Daoy (cell line): ENCODE measurements at places on chromosomes 2 and 18. TPM values are rescaled to one million over a fixed set of nuclear protein-coding genes. Genes with fewer than 3 reads are reported as not detected.

GRCh38 chr18:23735021-23735464 is 45.8 kb downstream of the LAMA3 start:
- DNase-seq, result no peak

DNA sequence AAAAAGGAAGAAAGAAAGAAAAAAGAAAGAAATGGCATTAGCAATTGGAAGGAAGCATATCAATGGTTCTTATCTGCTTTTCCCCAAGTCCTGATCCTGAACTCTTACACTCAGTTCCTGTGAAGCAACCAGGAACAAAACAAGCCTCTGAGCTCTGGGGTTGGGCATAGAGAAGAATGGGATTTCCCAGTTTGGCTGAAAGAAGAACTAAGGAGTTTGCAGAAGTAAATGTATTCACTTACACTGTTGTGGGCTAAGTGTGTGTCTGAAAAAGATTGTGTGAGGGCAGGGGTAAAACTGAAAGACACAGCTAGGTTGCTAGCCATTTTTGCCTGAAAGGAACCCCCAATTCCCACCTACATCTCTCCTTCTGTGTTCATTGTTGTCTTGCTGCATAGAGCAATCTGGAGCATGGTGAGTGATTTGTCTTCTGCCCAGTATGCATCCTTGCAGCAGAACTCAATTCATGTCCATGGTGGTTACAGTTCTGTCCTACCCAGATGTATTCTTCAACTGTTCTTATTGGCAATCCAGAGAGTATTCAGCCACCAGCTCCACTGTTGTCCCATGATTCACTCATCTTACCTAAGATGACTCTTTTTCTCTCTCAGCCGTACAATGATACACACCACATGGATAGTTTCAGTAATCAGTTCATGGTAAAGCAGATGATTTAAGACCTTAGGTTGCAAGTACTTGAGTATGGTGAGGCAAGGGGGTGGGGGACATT is 348.7 kb downstream of the ARHGAP15 start:
- DNase-seq, result no peak

GRCh38 chr2:23476786-23477185 is 91.8 kb downstream of the KLHL29 start:
- DNase-seq, result no peak

Gene LYPD6
- total RNA-seq, result 6.7 and 8.5 TPM in 2 replicates

Gene SERPINB7
- total RNA-seq, result 1.4 and 1.7 TPM in 2 replicates

DNA sequence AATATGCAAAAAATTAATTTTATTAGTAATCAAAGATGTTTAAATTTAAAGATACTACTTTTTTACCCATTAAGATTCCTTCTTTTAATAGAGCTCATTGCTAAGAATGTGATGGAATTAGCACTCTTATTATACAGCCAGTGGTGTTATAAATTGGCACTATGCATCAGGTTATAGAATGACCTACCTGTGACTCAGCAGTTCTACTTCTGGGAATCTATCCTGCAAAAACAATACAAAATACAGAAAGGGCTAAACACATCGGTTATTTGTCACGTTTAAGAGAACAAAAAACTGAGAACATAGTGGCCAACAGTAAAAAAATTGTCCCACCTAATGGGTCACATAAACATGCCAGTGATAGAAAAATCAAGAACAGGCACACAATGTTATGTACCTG is 9.4 kb upstream of the ADD2 start:
- DNase-seq, result peak; percentile 24

DNA sequence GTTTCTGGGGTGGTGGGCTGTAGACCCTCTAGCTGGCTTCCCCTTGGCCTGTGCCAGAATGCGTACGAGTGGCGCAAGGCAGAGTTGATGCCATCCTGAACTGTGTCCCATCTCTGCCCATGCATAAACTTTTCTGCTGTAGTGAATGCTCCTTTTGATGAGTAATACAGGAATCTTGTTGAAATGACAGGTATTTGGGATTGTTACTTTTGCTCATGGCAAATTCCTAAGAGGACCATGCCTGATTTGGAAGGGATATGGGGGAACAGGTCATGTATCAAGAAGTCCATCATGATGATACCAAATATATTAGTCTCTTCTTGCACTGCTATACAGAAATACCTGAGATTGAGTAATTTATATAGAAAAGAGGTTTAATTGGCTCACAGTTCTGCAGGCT is 648.0 kb downstream of the SLC4A3 start:
- no peak for DNase-seq
